ENCODE measurements at places on chromosomes 13 and 19. TPM values are rescaled to one million over a fixed set of nuclear protein-coding genes. Genes with fewer than 3 reads are reported as not detected.

ZNF135 gene
- total RNA-seq: 4.1 TPM

CYP4F2 gene
- total RNA-seq: not detected

SLC10A2 gene
- total RNA-seq: not detected

MEIOSIN gene
- not detected for total RNA-seq

TEX26 gene
- 0.88 TPM for total RNA-seq

SPINT2 gene
- total RNA-seq: 30.6 TPM

- no peak for DNase-seq
Observed at GRCh38 chr13:105611424-105611823, 924.0 kb downstream of the EFNB2 start.

GRCh38 chr13:80012251-80012650 is 328.7 kb downstream of the SPRY2 start:
- no peak for DNase-seq

- DNase-seq: no peak
Observed at GRCh38 chr13:111897846-111898215, 169.1 kb upstream of the SOX1 start.

GRCh38 chr13:47611664-47612288 is 389.3 kb downstream of the SUCLA2 start:
- no peak for DNase-seq

DNA sequence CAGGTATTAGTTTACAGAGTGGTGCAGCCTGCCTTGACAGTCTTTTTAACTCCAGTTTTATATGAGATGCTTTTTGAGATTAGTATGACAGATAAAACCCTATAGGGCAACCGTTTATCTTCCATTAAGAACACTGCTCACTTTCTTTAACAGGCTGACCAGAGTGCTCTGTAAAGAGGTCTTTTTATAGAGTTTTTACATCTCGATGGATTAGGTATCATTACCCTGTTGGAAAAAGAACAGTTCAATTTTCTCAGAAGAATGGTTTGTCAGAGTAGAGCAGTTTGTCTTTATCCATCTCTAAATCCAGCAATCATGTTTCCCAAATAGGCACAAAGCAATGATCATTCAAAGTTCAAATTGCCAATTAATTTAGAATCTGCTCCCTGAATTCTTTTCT is 395.2 kb upstream of the ARGLU1 start:
- no peak for DNase-seq

DNA sequence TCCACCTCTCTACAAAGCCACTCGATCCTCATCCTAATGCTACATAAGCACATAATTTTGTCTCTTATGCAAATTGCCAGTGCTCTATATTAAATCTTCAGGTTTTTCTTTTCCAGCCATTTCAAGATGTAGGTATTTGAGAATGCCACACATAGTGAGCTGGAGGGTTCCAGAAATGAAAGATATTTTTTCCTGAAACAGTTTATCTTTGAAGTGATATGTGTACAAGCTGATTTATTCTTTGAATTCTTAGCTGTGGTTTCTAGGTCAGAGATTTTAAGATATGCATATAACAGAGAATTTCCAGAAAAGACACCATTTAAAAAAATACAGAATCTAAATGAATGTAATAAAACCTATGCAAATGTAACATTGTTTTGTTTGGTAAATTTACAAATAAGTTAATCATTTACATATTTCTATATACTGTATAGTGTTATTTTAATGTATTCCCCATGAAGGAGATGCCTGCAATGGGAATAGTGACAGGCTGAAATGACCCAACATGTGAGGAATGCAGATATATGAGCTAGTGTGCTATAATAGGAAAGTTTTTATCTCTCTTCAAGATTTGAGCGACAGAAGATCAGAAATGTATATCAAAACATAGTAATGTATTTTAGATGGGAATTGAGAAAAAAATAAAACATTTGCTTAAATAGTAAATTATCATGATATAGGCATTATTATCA is 570.2 kb downstream of the SLITRK1 start:
- DNase-seq: no peak

- DNase-seq: no peak
Observed at GRCh38 chr13:24050796-24051715, 109.5 kb upstream of the SPATA13 start.

DNA sequence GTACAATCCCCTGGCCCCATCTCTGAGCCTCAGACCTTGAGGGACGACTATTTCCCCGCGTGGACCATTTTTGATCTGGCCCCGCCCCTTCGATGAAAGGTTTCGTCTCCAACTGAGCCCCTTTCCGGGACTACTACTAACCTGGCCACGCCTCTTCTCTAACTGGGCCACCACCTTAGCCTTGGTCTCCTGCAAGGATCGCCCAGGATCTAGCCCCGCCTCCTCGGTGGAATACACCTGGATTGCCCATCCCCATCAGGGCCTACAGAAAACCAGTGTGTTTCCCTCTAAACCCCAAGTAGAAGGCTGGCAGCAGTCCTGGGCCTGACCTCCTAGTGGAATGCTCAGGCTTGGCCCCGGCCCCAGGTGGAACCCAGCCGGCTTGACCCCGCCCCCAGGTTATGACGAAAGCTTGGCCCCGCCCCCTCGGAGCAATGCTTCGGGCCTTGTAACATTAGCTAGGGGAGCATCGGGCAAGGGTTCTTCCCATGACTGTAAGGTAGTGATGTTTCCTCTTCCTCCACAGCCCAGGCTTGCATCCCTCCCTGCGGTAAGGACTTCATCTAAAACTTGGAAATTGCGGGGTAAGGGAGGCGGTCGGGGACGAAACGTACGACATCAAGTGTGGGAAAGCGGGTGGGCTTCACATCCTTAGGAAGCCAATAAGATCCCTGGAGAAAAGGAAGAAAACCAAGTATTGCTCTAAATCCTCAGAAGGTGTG is 9.1 kb downstream of the SPACA6 start:
- peak; percentile 81 for DNase-seq

- DNase-seq: no peak
Observed at GRCh38 chr13:26460648-26461047, 96.8 kb upstream of the WASF3 start.

GRCh38 chr19:18603958-18604819 is 2.4 kb downstream of the CRLF1 start:
- no peak for DNase-seq

- DNase-seq: no peak
Observed at GRCh38 chr13:48731957-48732569, 78.3 kb downstream of the CYSLTR2 start.

DNA sequence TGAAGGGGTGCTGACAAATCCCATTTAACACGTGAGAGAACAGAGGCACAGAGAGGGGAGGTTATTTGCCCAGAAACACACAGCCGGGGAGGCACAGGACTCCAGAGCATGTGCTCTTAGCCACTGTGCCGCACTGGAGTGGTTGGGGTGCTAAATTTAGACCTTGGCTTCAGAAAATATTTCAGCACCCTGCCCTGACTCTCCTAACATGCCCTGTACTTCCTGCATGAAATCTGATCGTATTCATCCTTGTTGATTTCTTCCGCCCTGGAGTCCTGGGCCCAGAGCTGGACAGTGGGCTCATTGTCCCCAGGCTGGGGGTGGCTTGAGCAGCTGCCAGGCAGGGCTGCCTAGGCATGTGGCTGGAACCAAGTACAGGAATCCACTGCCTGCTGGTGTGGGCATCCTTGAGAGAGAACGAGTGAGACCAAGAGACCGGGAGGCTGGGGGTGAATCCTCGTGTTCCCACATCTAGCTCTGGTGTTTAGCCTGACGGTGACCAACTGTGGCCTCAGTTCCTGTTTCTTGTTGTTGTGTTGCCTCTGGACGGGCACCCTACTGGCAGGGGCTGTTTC is 5.3 kb downstream of the SLC27A1 start:
- DNase-seq: no peak

GRCh38 chr19:6414793-6415590 is 9.6 kb downstream of the KHSRP start:
- no peak for DNase-seq

GRCh38 chr13:75316427-75316826 is 165.5 kb downstream of the TBC1D4 start:
- DNase-seq: no peak

DNA sequence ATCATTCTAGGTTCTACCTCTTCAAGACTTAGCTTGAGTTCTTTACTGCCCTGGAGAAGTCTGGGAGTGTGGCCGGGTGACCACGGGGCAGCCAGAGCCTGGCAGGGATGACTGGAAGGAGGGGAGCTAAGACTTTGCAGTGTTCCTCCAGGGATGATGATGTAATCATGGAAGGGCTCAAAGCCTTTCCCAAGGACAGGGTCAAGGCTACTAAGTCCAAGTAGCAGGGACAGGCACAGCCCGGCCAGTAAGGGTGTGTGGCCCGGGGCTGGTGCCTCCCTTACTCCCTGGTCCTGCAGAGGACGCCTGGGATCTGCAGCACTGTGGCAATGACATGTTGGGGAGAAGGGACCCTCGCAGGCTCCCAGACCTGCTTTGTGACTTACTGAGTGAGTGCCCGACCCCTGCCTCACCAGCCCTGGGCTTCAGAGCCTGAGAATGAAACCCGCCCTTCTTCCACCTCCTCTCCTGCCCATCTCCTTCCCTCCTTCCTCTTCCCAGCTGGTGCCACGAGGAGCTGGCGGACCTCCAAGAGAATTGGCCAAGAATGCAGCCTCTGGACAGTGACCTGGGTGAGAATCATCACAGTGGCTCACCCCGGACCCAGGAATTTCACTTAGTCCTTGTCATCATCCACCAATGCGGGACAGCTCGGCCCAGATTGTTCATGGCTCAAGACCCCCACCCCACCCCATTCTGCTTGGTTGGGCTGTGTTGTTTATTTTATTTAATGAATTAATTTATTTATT is 15.6 kb upstream of the FBXO17 start:
- DNase-seq: no peak

- DNase-seq: no peak
Observed at GRCh38 chr19:21221693-21222092, 79.9 kb downstream of the ZNF431 start.

- DNase-seq: no peak
Observed at GRCh38 chr19:21143428-21143827, 1.6 kb downstream of the ZNF431 start.

GRCh38 chr19:50447750-50448149 is 15.1 kb downstream of the MYBPC2 start:
- DNase-seq: no peak

DNA sequence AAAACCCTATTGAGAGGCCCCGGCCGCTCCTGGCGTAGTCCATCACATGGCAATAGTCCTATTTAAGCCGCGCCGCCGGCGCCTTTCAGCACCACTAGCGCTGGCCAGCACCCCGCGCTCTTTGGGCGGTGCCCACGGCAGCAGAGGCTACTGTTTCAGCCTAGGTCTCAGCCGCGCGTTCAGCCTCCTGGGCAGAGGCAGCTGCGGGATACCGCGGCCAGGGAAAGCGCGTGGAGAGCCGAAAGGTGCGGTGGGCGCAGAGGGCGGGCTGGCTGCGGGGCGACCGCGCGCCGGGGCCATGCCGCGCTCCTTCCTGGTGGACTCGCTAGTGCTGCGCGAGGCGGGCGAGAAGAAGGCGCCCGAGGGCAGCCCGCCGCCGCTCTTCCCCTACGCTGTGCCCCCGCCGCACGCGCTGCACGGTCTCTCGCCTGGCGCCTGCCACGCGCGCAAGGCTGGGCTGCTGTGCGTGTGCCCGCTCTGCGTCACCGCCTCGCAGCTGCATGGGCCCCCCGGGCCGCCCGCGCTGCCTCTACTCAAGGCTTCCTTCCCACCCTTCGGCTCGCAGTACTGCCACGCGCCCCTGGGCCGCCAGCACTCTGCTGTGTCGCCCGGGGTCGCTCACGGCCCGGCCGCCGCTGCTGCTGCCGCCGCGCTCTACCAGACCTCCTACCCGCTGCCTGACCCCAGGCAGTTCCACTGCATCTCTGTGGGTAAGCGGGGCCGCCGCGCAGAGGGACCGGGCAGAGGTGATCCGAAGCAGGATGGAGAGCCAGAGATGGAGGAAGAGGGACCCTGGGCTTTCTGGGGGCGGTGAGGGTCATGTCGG is at the start of gene GSX1:
TSS of gene GSX1 (plus strand) at position 91 of the 826 bp plus-strand sequence. CDS start at position 299, 208 bp downstream.
- DNase-seq: no peak

- peak; percentile 95 for DNase-seq
Observed at GRCh38 chr13:21061029-21061763, at the start of gene LATS2. LATS2 (minus strand) TSS chr13:21061586; CDS start chr13:21046026, 15,560 bp downstream.

DNA sequence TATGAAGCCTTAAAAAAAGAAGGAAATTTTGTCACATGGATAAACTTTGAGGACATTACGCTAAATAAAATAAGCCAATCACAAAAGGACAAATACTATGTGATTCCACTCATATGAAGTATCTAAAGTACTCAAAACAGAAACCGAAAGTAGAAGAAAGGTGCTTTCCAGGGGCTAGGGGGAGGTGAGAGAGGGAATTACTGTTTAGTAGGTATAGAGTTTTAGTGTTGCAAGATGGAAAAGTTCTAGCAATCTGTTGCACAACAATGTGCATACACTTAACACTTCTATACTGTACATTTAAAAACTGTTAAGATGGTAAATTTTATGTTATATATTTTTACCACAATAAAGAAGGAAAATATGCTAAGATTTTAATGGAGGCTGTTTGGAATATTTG is 83.0 kb downstream of the POLR1D start:
- no peak for DNase-seq

GRCh38 chr13:63092456-63092855 is 1676.8 kb upstream of the PCDH20 start:
- no peak for DNase-seq

GRCh38 chr19:5587071-5587455 is 19.3 kb upstream of the TINCR start:
- no peak for DNase-seq

DNA sequence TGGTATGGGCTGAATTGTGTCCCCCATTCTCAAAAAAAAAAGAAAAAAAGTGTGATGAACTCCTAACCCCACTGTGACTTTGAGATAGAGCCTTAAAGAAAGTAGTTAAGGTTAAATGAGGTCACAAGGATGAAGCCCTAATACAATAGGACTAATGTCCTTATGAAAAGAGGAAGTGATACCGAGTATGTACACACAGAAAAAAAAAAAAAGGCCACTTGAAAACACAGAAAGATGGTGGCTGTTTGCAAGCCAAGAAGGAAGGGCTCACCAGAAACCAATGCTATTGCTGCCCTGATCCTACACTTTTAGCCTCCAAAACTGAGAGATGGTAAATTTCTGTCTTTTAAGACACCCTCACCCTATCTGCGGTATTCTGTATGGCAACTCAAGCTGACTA is 955.6 kb downstream of the PCDH17 start:
- DNase-seq: no peak

DNA sequence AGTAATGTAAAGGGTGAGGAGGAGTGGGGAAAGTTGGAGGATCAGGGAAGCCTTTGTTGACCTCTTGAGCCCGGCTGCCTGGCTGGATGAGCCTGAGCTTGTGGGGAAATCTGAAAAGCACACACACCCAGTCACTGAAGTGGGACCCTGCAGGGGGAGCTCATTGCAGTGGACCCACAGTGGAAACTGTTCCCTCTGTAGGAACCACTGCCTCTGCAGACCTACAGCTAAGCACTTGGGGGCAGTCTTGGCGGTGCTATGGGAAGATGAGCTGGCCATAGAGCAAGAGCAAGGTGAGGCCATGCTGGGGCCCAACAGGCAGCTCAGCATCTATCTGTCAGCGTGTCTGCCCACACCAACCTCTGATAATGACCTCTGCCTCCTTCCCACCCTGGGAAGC is 294.8 kb downstream of the TSHZ3 start:
- no peak for DNase-seq

DNA sequence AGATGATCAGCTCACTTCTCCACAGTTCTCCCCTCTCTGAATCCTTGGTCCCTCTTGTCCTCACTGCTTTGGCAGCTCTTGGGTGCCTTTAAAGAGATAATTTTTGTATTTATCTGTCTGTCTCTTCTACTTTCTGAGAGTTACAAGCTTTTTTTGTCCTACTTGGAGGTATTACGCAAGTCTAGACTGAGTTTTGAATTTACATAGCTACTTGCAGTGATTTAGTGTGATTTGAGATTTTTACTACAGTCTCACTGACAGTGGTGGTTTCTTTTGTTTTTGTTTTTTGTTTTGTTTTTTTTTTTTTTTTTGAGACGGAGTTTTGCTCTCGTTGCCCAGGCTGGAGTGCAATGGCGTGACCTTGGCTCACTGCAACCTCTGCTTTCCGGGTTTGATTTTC is 22.1 kb downstream of the URI1 start:
- no peak for DNase-seq

Measured in omental fat pad (tissue), 4 donors.